ENCODE measurements at places on chromosomes 5 and 9. TPM values are rescaled to one million over a fixed set of nuclear protein-coding genes. Genes with fewer than 3 reads are reported as not detected.

TMEM252 gene
- not detected for total RNA-seq

- H3K27ac ChIP-seq = no peak overlapping the region
- no peak overlapping the region for H3K4me3 ChIP-seq
- H3K27me3 ChIP-seq = no peaks in the 10 kb centered on the region
- H3K36me3 ChIP-seq = no peaks in the 10 kb centered on the region
Observed at GRCh38 chr9:10700915-10701314, 88.1 kb upstream of the PTPRD start.

GRCh38 chr5:6379246-6379645, 899 bp upstream of the MED10 start:
- H3K4me1 ChIP-seq = peaks cover 26% of the 10 kb centered on the region
- no peak for DNase-seq
- H3K27ac ChIP-seq = no peak overlapping the region
- peak overlapping the region; percentile 99 for H3K4me3 ChIP-seq

DNA sequence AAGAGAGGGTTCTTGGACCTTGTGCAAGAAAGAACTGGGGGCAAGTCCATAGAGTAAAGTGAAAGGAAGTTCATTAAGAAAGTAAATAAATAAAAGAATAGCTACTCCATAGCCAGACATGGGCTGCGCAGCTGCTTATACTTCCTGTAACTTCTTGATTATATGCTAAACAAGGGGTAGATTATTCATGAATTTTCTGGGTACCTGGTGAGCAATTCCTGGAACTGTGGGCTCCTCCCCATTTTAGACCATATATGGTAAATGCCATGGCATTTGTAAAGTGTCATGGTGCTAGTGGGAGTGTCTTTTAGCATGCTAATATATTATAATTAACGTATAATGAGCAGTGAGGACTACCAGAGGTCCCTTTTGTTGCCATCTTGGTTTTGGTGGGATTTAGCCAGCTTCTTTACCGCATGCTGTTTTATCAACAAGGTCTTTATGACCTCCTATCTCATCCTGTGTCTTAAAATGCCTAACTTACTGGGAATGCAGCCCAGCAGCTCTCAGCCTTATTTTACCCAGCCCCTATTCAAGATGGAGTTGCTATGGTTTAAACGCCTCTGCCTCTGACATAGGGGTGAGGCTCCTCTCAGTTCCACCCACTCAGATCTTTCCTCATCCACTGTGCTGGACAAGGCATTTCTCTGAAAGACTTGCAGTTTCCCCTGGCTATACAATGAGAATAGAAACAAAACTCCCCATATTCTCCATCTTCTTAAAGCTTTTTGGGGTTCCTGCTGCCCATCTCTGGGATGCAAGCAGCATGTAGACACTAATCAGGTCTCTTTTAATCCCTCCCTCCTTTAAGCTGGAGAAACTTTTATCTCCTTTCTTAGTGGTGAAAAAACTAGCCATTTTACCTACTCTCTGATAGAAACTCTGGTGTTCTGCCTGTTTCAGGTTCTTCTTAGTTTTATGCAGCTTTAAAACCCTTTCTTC, 91.2 kb downstream of the ARRDC3 start:
- no peaks in the 10 kb centered on the region for H3K27me3 ChIP-seq
- peaks cover 15% of the 10 kb centered on the region for H3K4me1 ChIP-seq
- no peaks in the 10 kb centered on the region for H3K36me3 ChIP-seq
- no peak overlapping the region for H3K27ac ChIP-seq
